NCI-H1105 treated with DMSO at 0.1 percent for 48 hours (cell line): ENCODE measurements at places on chromosomes 4 and X.
A peak's percentile ranks its signal among the peaks of the same experiment; 100 is the strongest.

GRCh38 chr4:6380746-6381410 lies 91.5 kb downstream of the PPP2R2C start:
- no peak for DNase-seq

DNA sequence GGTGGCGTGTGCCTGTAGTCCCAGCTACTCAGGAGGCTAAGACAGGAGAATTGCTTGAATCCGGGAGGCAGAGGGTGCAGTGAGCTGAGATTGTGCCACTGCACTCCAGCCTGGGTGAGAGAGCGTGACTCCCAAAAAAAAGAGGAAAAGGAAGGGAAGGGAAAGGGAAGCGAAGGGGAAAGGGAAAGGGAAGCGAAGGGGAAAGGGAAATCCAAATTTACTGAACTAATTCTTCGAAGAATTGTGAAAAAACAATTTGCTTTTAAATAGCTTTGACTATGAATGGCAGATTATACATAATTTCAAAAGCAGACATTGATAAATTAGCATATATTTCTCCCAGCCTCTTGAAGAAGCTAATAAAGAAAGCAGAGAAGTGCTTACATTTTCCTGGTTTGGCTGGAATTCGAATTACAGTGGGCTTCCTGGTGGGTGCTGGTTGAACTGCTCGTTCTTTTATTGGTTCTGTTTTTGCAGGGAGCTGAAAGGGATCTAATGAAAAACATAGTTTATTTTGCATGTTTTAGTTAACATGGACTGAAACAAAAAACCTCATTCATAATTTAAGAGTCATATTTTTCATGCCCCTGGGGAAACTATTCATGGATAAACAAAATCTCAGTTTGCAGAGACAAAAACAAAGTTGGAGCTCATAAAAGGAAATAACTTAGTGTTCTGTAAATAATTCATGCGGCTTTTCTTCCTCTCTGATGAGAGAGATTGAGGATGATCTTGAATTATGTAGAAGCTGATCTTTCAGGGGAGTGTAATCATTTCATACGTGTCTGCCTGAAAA lies 66.0 kb downstream of the RPS3A start:
- DNase-seq = no peak

DNA sequence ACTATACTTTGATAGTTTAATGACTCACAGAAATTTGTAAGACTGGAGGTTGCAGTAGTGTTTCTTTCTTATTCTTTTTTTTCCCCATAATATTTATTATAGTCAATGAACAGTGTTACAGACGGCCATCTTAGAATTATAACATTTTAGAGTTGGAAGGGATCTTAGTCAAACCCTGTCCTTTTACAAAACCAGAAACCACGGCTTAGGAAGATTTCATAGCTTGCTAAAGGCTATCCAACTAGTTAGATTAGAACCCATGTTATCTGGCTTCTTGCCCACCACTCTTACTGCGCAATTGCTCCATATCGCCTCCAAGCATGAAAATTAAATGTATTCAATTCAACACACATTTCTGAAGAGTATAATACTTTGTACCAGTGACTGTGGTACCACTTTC lies 1.1 kb downstream of the XIAP start:
- DNase-seq = peak; percentile 7

DNA sequence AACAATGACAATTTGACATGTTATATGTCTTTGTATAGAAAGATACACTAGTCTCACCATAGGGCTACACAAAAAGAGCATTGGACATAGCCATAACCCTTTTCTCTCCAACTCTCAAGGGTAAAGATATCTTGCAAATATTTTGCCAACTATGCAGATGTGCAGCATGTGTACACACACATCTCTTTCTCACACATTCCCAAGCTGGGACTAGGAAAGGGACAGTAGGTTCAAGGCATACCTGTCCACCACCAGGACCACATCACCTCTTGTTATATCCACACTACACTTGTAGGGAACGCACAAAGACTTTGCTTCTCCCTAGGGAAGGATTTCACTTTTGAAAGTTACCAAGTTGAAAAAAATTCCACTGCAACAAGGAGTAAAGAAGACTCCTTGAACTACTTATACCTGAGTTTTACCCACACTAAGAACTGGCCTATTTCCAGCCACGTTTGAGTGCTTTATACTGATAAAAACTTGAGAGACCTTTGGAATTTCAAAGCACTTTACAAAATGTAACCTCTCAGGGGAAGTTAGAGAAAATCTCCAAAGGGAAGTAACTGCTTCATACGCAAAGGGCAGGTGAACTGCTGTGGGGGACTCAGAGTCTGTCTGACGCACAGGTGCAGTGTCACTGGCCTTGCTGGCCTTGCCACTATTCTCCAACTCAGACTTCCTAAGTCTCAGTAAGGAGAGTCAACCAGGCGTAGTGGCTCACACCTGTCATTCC lies 36.9 kb downstream of the NR3C2 start:
- DNase-seq = no peak

GRCh38 chrX:72408885-72409284 lies 103.2 kb upstream of the CITED1 start:
- DNase-seq = no peak
